Fibroblast of skin of right biceps (primary cell): ENCODE measurements at places on chromosomes 2 and 18.

DNA sequence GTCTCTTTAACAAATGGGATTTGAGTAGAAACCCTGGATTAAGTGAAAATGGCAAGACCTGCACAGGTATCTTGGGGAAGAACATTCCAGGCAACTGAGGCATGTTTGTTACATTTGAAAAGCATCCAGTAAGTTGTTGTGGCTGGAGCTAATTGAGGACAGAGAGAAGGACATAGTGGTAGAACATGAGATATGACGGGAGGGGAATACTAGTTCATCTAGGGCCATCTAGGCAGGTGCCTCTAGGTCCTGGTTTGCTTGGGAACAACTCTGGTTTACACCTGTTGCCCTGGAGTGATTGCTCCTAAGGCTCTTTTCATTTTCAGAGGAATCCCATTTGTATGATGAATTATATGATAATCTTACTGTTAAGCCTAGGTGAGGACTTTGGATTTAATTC is 19.7 kb upstream of the CCDC141 start:
- no peak for DNase-seq

DNA sequence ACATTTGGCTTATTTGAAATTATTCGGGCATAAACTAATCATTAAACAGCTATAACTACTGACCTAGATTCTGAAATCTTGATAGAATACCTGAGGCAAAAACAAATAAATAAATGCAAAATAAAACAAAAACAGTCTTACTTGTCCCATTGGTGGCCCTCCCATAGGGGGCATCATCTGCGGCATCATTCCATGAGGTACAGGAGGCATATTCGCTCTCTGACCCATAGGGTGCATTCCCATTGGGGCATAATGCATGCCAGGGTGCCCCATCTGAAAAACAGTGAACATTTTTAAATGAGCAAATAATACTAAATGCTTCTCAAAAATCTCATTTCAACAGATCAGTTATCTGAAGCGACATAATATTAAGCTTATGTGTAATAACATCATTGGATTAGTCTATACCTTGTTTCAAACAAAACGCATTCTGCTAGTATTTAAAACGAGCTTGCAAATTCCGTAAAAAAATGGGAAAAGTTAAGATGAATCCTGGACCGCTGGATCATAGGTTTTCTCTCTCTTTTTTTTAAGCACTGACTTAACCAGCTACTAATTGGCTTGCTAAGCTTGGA is 1.3 kb downstream of the PRPF40A start:
- peak; percentile 30 for DNase-seq

DNA sequence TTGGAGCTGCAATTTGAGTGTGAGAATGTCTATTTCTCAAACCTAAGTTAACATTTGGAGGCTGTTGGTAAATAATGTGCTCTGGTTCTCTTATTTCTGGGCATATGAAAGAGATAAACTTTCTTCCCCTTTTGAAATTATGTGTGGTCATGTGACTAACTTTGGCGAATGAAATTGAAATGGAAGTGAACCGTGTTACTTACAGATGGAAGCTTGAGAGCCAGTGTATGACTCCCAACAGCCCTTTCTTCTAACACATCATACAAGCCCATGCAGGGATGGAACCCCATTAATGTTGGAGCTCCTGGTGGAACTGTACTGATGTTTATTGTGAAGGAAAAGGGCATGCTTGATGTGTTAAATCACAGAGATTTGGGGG is 725.8 kb downstream of the TSN start:
- DNase-seq, result no peak

DNA sequence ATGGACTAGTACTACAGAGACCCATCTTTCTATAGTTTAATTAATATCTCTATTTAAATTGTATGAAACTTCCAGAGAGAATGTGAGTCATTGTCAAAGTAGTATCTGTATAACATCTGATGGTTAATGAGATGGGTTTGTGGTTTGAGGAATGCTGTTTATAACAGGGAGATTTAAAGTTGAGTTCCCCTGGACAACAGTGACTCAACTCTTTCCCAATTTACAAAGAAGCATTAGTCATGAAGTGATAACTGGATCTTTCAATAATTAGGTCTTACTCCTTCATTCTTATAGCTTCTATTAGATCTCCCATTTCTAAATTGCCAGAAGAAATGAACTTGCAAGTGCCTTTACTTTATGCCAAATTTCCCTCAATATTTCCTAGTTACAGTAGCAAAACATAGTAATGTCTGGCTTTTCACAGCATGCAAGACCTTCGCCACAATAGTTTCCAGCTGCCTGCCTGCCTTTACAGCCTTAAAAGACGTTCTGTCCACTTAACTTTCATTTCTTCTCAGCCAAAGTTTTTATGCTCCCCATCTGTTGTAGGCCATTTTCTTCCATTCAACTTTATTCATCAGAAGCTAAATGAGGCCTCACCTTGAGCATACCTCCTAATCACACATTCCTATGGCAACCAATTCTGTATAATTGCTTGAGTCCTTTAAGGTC is 47.7 kb upstream of the WDR75 start:
- peak; percentile 98 for DNase-seq

GRCh38 chr2:233428438-233428837 is 74.1 kb downstream of the DGKD start:
- DNase-seq, result no peak

DNA sequence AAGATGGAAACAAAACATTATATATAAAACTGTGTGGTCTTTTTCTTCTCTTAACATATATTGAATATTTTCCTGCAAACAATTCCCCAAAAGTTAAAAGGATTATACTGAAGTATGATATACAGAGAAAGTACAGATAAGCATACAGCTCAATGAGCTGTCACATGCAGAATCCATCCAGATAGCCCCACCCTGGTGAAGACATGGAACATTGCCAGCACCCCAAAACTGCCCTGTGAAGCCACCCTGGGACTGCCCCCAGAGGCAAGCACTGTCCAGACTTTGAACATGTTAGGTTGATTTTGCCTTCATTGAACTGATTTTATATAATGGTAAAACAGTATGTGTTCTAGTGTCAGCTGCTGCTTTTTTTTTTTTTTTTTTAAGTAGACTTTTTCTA is 112.3 kb upstream of the IL1R2 start:
- no peak for DNase-seq

- DNase-seq, result no peak
These were observed 7.4 kb downstream of the ARHGEF4 start for GRCh38 chr2:130844161-130844560.

GRCh38 chr18:78774741-78775141 is 204.9 kb upstream of the SALL3 start:
- no peak for DNase-seq

- DNase-seq, result no peak
These were observed 456.2 kb upstream of the MEX3C start for GRCh38 chr18:51653507-51654213.

- peak; percentile 65 for DNase-seq
These were observed 29.5 kb upstream of the RBMS1 start for GRCh38 chr2:160522951-160523710.

- DNase-seq, result no peak
These were observed 48.6 kb downstream of the LINC00305 start for GRCh38 chr18:64100116-64100922.

DNA sequence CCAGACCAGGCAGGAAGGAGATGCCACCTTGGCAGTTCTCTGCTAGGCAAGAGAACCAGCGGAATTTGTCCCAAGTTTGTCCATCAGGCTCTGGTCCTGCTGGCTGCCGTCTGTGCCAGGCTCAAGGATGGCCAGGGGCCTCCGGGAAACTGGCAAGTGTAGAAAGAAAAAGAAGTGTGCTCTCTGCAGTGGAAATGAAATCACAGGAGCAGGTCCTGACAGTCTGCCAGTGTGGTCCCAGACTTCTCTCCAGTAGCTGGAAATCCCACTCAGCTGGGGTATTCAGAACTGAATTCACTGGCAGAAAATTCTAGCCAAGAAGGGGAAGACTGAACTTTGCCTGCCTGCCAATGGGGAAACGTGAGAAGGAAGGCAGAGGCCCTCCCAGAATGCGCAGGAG is 91.0 kb downstream of the STPG4 start:
- DNase-seq, result no peak
